ENCODE measurements at places on chromosomes 6 and 20. TPM values are rescaled to one million over a fixed set of nuclear protein-coding genes. Genes with fewer than 3 reads are reported as not detected.

- no peak for DNase-seq
These were observed 6.1 kb downstream of the SAMD3 start for GRCh38 chr6:130216620-130217019.

Gene AIF1
- 46.8 TPM for total RNA-seq

GRCh38 chr20:13017235-13017634 lies 8.5 kb downstream of the SPTLC3 start:
- no peak for DNase-seq

DNA sequence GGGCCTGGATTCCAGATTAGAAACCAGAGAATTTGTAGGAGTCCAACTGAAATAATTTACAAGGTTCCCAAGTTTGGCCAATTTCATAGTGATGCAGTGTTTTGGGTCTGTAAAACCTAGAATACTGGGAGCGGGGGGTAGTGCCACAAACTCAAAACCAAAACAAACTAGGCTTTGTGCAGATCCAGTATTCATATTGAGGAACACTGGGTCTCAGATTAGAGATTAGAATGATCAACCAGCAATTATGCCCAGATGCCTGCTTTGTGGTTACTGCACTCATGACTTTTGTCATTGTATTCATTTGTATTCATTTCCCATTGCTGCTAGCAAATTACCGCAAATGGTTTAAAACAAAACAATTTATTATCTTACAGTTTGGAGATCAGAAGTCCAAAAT lies 3.2 kb upstream of the NDUFAF4 start:
- DNase-seq: no peak

DNA sequence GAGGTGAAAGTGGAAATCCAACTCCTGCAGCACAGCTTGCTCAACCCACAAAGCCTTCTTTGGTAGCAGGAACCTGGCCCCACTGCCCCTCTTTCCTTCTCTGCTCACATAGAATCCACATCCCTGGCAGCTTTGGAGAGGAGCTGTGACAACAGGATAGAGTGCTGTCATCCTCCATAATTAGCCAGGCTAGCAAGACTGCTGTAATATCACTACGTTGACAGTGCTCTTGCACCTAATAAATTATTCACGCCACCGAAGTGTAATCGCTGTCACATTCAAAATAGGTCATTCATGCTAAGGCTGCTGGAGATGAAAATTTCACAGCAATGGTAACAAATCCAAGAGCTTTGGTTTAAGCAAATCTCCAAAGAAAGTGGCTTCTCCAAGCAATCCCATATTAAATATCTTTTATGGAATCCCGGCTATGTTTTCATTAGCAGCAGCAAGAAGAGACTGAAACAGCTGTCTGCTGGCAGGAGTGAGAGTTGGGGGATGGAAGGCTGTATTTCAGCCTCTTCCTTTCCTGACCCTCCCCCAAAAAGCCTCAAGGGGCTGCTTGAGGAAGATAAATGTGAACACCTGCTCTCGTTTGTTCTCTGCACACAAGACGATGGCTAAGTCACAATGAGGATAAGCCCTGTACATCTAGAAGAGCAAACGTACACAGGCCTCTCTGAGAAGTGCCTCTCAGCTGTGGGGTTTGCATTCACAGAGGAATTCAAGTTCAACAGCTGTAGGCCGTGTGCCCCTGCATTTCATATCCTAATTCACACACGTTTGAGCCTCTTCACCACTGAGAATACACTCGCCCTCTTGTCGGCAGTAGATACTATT lies 16.5 kb downstream of the RIPOR2 start:
- no peak for DNase-seq

All from liver (tissue), 10 donors.